ENCODE measurements at places on chromosomes 7 and 10. TPM values are rescaled to one million over a fixed set of nuclear protein-coding genes. Genes with fewer than 3 reads are reported as not detected.

The BMPER gene
- total RNA-seq, result 7.2 TPM

The ATOH7 gene
- not detected for total RNA-seq

The ACTL6B gene
- total RNA-seq, result not detected

The NPC1L1 gene
- not detected for total RNA-seq

The GIMAP2 gene
- total RNA-seq, result 9.1 TPM

The PILRA gene
- not detected for total RNA-seq

The ATP6V0A4 gene
- total RNA-seq, result not detected

The UPP1 gene
- total RNA-seq, result 69.2 TPM

The GPR141 gene
- total RNA-seq, result not detected

The HOXA3 gene
- total RNA-seq, result 0.98 TPM

The DPY19L1 gene
- total RNA-seq, result 47.7 TPM

The FKBP9 gene
- total RNA-seq, result 154 TPM

The IKZF1 gene
- not detected for total RNA-seq

The TACR2 gene
- 0.36 TPM for total RNA-seq

The UCN3 gene
- total RNA-seq, result not detected

The PON1 gene
- not detected for total RNA-seq

The NUDCD3 gene
- 47.0 TPM for total RNA-seq

The COL17A1 gene
- 2.6 TPM for total RNA-seq

The EN2 gene
- total RNA-seq, result not detected

The MAGI2 gene
- total RNA-seq, result 1.4 TPM

The ARHGEF35 gene
- 1.4 TPM for total RNA-seq

The HOXA1 gene
- 6.2 TPM for total RNA-seq

The SFTPD gene
- not detected for total RNA-seq

The NSUN5 gene
- total RNA-seq, result 24.1 TPM

The TLX1 gene
- not detected for total RNA-seq

The SEMA3D gene
- 2.4 TPM for total RNA-seq

The C10orf143 gene
- total RNA-seq, result not detected

The LRRC61 gene
- total RNA-seq, result 7.9 TPM

The C7orf33 gene
- total RNA-seq, result not detected

The C7orf57 gene
- 1.4 TPM for total RNA-seq
